Activated effector memory CD4-positive, alpha-beta T cell treated with anti-CD3 and anti-CD28 coated beads, Interleukin-2, amount 50 U/mL, for 16 hours (primary cell): ENCODE measurements at places on chromosomes 5 and 9.

GRCh38 chr5:24855485-24855884, 210.7 kb upstream of the CDH10 start:
- DNase-seq = no peak

- no peak for DNase-seq
Measured at GRCh38 chr9:126372716-126373115, 46.1 kb downstream of the MVB12B start.

DNA sequence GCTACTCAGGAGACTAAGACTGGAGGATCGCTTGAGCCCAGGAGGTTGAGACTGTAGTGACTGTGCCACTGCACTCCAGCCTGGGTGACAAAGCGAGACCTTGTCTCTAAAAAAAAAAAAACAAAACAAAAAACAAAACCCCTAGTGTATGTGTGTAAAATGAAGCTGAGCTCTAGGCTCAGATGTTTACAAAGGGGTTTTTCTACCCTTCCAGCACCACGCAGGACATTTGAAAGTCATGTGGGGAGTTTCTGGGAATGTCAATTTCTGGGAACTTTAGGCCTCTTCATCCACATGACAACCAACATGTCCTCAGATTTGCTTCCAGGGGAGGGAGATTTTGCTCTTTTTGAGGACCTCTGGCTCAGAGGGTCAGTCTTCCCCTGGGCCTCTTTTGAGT, 42.4 kb upstream of the AIF1L start:
- no peak for DNase-seq

- no peak for DNase-seq
Measured at GRCh38 chr5:173721601-173722232, 105.3 kb upstream of the BOD1 start.

GRCh38 chr5:135825373-135826220, 8.9 kb upstream of the SLC25A48 start:
- peak; percentile 19 for DNase-seq

DNA sequence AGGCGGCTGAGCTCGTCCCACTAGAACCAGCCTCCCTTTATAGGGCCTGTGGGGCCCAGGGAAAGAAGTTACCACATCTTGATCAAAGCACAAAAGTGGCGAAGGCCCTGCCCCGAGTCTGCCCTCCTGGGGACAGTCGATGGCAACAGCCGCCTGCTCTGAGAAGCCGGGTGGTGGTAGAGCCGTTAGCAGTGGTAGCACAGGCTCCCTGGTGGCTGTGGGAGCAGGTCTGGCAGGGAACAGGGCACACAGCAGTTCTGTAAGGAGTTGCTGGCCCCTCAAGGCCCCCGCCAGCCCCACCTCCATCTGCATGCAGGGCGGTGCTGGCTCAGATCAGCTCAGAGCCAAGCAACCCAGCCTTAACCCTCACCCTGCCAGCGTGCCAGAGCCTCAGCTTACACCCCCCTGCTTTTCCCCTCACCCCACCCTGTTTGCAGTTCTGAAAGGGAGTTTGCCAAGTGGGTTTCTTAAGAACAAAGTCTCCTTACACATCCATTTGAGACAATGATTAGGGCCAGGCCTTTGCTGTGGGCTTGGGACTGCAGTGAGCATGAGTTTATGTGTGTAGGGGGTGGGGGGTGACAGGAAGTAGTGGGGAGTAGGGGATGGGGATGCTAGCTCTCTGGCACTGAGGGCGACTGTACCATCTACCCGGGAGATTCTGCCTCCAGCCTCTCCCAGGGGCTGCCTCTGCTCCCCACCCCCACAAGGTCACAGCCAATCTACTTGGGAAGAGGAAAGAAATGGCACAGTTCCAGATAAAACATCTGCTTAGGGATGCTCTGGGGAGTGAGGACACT, 11.8 kb downstream of the ACSL6 start:
- DNase-seq = no peak

GRCh38 chr9:123771690-123772089, 158.2 kb downstream of the DENND1A start:
- DNase-seq = no peak

DNA sequence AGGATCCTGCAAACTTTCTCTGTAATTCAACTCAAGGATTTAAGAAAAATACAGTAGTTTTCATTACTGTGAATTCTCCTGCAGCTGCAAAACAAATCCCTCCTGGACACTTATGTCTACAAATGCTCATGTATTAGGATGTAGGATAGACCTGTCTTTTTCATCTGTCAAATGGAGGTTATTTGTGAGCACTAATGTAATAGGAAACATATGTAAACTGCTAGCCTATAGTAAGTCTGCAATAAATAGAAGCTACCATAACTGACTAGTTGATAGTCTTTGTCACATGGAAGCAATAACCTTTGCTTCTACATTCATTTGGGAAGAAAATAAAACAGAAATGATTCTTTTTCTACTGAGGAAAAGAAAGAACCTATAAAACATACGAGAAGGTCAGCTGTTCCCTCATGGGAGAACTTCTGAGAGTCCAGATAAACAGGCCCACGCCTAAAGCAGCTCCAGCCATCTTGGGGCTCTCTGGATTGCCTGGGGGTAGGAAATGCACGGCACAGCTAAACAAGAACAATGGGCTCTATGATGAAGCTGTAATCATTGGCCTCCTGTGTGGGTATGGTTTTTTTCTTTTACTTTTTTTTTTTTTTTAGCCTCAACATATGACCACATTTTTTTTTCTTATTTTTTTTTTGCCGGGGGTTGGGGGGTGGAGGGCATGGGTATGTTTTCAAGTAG, 6.2 kb downstream of the KCNV2 start:
- no peak for DNase-seq
